Mucosa of gallbladder (tissue), 1 donor: ENCODE measurements at places on chromosomes 12 and 14. TPM values are rescaled to one million over a fixed set of nuclear protein-coding genes. Genes with fewer than 3 reads are reported as not detected.

DNA sequence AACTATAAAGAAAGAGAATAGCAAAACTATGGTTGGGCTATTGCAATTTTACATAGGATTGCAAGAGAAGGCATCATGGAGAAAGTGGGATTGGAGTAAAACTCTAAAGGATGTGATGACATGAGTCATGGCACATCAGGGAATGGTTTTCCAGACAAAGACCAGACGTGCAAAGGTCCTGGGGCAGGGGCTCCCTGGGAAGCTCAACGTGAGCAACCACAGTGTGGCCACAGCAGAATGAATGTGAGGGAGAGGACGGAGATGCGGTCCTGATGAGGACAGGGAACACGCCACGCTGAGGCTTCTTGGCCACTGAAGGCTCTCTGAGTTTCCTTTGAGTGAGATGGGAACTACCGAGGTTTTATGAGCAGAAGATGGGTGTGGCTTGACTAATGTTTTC lies 38.2 kb downstream of the FZD10 start:
- DNase-seq, result no peak

- DNase-seq, result no peak
These were observed 797.1 kb downstream of the NRXN3 start for GRCh38 chr14:78967111-78967809.

- no peak for DNase-seq
These were observed 488.8 kb downstream of the BCAT1 start for GRCh38 chr12:24460099-24460498.

The GPR84 gene
- total RNA-seq, result 1.8 TPM

- DNase-seq, result no peak
These were observed 486.3 kb downstream of the LRIG3 start for GRCh38 chr12:58433959-58434358.

DNA sequence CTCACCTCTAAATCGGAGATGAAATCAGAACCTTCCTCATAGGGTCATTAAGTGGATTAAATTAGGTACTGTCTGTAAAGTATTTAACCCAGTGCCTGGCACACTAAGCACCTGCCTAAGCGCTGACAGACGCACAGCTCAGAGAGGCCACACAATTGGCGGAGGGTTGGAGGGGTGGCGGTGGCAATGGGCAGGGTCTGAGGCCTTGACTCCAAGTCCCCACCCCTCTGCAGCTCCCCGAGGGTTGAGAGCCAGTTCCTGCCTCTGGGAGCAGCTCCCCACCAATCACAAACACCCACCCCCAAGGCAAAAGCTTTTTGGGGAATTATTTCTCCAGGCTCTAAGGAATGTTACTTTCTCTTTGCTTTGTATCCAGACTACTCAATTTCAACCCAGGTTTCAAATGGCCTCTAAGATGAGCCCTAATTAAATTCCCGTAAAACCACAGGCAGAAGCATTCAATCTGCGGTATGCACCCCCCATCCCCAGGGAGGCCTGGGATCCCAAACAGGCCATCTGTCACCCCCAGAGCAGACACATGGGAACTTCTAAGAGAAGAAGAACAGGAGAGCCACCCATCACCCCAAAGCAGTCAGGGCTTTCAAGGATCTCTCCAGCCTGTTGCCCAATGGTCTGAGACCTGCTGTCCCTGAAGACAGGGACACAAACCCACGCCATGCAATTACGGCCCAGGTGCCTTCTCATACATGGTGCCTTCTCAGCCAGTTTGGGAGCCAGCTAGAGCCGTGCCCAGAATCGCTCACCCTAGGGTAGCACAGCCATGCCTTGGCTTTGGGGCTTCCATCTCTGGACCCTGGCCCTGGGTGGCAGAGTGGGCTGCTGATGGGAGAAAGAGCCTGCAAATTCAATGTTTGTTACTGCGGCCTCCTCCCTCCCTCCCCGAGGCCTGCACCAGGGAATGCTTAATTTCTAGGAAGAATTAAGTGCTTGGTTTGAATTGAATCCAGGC lies 66.1 kb downstream of the CHGA start:
- no peak for DNase-seq

- DNase-seq, result no peak
These were observed 31.7 kb upstream of the NINJ2 start for GRCh38 chr12:694734-695503.

DNA sequence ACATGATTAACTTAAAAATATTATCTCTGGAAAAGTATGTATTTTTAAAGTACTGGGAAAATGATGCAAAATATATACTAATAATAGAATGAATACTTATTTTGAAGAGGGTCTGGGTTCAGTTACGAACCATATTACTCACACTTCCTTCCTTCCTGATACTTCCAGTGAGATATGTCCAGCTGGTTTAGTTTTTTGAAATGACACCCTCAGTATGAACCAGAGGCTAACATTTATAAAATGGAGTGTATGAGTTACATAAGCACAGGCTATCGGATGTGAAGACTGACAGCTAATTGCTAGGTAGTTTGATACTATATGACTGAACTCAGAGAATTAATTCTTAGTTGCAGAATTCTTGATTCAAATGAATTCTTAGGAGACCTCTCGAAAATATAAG lies 122.9 kb downstream of the OTOGL start:
- no peak for DNase-seq

The RALGAPA1 gene
- 63.1 TPM for total RNA-seq

DNA sequence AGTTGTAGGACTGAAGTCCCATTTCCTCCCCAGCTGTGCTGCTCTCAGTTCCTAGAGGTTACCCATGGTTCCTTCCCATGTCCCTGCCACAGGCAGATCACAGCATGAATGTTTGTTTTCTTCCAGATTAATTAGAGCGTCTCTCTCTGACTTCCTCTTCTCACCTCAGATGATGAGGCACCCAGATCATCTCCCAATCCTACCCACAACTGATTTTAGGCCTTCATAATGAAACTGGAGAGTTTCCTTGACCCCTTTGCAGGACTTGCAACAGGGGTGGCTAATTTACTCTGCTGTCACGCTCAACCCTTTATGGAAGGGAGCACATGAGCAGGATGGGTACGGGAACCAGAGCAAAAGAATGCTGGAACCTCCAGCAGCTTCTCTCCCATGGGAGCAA lies 32.1 kb upstream of the TXNRD1 start:
- DNase-seq, result no peak

The NKX2-1 gene
- 0.26 TPM for total RNA-seq

The RBMS2 gene
- 49.6 TPM for total RNA-seq

DNA sequence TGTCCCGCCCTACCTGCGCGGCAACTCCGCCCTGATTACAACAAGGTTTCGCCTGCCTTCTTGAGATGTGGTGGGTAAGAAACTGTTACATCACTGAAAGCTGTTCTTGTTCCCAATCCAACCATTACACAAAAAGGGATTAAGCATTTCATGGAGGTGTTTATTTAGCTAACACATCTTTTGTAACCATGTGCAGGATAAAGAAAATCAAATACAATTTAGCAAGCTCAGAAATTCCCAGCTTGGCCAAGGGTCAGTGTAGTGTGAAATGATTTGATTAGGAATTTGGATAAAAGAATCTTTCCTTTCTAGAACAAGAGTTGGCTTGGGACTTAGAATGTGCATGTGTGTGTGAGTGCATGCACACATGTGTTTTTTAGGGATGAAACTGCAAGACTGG lies 6.3 kb downstream of the FOXN4 start:
- no peak for DNase-seq

GRCh38 chr12:92547906-92548305 lies 154.9 kb upstream of the PLEKHG7 start:
- DNase-seq, result no peak

DNA sequence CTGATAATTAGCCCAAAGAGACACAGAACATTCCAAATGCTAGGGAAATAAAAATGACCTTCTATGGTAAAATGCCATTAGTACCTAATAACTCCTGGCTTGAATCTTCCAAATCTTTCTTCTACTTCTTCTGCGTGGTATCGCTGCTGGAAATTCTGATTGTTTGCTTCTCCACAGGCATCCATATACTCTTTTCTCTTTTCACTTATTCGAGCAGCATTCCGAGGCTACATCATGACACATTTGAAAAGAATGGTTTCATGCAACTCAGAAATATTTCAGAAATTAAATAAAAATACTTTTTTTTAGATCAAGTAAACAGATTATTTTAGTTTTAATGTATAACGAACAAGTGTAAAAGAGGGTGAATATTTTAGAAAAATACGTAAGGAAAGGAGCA lies 18.9 kb downstream of the ZCCHC8 start:
- no peak for DNase-seq

DNA sequence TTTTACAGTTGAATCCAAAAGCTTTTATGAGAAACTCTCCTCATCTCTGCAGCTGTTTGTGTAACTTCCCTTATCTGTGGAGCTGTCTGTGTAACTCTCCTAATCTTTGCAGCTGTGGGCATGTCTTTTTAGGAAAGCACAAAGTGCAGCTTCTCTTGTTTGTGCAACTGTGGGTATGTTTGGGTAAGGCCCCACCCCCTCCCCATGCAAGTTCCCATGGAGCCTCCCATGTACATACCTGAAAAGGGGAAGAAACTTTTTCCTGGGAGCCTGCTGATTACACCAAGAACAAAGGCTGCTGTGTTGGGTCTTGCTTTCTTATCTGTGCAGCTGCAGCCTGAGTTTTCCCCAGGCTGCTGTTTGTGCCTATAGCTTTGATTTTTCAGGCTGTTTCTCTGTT lies 42.7 kb upstream of the CDKN3 start:
- DNase-seq, result no peak

GRCh38 chr14:101131451-101131916 lies 228.0 kb upstream of the RTL1 start:
- no peak for DNase-seq

DNA sequence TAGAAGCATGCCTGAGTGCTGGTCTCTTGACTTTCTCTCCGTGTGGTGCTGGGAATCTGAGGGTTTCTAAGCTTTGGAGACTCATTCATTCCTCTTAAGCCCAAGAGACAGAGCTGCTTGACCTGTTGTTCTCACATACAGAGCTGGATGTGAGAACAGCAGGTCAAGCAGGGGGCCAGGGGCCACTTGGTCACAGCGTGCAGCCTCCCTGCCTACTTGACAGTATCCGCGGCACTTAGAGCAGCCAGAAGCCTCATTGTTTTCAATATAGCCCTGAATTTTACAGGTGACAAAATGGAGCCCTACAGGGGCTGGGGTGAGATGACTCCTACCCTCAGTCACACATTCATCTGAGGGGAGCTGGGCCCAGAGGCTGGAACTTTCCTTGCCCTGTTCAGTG lies 88.9 kb downstream of the ESRRB start:
- DNase-seq, result no peak

DNA sequence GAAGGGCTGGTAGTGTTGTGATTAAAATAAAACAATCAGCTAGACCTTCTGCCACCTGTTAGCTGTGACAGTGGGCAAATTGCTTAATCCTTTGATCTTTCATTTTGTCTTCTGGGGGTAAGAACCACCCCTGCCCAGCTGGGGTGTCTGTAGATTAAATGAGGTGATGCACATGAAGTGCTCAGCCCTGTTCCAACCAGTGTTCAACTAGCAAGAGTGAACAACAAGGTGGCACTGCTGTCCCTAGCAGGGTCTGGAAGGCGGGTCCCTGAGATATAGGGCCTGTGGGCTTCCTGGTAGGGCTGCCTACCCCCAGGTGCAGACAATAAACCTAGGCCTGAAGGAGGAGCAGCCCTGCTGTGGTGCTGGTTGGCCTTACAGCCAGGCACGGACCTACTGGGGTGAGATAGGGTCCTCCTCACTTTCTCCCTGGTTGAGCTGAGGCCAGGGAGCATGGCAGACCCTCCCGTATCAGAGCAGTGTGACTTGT lies 60.6 kb downstream of the ARL6IP4 start:
- no peak for DNase-seq

The GALC gene
- total RNA-seq, result 31.3 TPM

DNA sequence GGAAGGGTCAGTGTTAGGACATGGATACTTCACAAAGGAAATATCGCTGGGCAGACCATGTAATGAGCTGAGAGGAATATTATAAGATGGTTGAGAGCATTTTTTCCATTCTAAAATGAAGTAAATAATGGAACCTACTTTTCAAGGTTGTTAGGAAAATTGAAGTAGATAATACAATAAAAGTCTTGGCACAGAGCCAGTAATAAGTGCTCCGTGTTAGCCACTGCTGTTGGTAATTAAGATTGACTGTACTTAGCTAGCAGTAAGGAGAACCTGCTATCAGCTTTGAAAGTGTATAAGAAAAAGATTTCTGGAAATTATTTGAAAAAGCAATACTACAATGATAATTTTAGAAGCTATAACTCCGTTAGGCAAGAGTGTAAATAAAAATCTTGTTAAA lies 77.6 kb downstream of the SCAF11 start:
- no peak for DNase-seq

The LPAR5 gene
- 15.0 TPM for total RNA-seq

The CRY1 gene
- total RNA-seq, result 17.6 TPM

The CDKN3 gene
- total RNA-seq, result 2.1 TPM

GRCh38 chr12:56894698-56895368 lies 39.4 kb downstream of the SDR9C7 start:
- no peak for DNase-seq

DNA sequence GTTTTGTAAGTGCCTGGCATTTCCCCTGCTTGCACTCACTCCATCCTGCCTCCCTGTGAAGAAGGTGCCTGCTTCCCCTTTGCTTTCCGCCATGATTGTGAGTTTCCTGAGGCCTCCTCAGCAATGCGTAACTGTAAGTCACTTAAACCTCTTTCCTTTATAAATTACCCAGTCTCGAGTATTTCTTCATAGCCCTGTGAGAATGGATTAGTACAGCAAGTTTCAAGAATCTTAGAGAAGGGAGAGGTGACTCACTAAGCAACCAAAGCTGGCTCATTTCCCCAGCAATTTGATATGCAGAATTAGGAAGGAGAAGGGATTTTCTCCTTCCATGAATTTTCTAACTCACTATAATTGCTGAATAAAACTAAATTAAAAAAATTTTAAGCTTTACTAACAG lies 251.0 kb upstream of the FOXG1 start:
- no peak for DNase-seq

DNA sequence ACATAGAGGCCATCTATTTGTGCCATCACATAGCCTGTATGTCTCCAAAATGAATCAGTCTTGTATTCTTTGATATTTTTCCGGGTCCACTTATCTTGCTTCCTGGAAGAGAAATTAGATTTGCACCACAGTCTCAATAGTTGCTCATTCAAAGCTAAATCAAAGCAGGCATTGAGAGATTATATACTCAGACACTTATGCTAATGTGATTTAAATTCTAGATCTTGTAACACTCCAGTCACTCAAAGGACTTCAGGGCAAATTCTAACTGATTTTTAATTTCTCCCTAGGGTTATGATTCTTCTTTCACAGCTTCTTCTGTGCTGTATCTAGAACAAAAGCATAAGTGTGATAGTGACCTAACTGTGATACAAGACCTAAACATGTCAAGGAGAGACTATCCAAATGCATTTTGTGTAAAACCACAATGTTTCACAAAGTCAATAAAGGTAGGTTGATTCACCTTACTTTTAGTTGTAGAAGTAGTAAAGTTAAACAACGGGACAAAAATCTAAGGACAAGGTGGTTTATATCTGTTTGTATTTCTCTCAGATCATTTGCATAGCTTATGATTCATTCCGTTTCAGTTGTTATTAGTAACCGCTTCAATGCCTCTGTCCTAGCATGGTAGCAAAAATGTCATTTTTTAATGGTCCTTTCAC lies 26.8 kb downstream of the PLBD1 start:
- DNase-seq, result no peak
